ENCODE measurements at places on chromosomes 1 and 21. TPM values are rescaled to one million over a fixed set of nuclear protein-coding genes. Genes with fewer than 3 reads are reported as not detected.

DNA sequence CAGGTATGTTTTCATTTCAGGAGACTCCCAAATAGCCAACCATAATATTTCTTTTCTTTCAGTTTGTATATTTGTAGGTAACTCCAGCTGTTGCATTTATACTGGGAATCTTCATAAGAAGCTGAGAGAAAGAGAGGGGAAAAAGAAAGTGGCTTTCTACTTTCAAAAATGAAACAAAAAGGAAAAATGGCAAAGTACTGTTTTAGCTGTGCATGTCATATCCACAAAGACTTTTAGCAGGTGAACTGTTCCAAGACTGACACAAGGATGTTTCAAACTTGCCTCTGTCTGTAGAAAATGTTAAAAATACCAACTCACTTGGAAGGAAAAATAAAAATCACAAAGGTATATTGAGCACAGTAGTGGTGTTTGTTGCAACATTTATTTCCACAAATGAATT is 41.9 kb upstream of the CACYBP start:
- no peak for DNase-seq

DNA sequence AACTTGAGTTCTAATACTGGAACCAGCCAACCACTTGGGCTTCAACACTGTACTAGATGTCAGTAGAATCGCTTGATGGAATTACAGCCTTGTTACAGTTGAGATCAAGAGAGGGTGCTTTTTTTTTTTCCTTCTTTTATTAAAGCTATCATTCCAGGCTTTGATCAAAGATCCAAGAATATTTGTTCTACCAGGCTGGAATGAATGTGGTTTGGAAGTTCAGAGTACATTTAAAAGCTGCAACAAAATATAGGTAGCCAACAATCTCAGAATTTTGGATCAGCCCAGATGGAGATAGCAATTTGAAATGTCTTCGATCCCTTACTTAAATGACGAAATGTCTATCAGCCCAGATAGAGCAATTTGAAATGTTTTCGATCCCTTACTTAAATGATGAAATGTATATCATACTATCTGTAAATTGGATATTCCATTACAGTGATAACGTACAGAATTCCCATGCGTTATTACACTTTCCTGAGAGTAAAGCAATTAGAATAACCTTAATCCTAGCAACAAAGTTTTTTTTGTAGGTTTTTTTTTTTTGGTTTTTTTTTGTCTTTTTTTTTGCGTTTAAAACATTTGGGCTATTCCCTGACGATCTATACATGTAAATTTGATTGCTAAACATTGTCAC is 3.6 kb downstream of the ZNF281 start:
- no peak for DNase-seq

DNA sequence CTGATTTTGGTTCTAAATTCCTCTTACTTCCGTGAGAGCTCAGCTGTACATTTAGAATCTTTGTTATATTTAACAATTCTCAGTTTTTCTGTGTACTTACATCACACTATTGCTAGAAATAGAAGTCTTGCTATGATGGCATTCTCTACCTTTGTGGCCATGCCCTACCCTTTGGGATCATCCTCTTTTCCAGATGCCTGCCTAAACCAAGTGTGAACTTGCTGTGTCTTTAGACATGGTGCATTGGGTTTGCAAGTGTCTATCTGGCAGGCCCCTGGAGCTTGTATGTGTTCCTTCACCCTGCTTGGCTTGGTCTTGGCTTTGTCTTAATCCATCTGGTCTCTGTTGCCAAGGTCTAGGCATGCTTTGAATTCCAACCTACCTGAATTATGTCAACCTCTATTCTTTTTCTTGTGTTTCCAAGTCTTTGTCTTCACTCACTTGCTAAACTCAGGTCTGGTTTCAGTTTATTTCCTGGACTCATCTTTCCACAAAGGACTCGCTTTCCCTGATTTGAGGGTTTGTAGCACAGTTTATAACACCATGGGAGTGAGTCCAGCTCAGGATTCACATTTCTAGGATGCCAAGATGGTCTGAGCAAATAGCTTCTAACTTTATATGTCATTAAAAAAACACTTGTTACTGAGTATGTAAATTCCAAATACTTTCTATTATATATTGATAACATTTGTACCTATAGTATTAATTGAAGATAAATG is 20.6 kb upstream of the APOBEC4 start:
- no peak for DNase-seq

The C1orf174 gene
- 18.6 TPM for polyA plus RNA-seq

The FMOD gene
- not detected for polyA plus RNA-seq
